ENCODE measurements at places on chromosomes 6 and 20.

- DNase-seq, result peak; percentile 39
These were observed 5.8 kb upstream of the PACSIN1 start for GRCh38 chr6:34459899-34460593.

- no peak for DNase-seq
These were observed 27.6 kb upstream of the ADRM1 start for GRCh38 chr20:62275219-62275618.

DNA sequence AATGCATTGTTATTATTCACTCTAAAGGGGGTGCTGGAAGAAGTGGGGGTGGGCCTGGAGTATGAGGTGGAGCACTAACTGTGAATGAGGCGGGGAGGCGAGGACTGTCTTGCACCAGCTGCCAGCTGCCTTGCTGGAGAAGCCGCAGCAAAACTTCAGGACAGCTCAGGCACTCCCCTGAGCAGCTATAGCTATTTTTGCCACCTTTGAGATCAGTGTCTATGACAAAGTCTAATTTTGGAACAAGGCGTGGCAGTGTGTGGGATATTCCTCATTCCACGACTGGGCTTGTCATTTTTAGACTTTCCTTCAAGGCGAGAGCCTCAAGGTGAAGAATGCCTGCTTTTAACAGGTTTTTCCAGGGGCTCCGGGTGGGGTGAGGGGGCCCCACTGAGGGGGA, 143.8 kb downstream of the DOK5 start:
- no peak for DNase-seq

- DNase-seq, result no peak
These were observed 29.2 kb downstream of the SLC35A1 start for GRCh38 chr6:87501809-87502572.
